Brain microvascular endothelial cell (primary cell): ENCODE measurements at places on chromosomes 12 and 14.
A peak's percentile ranks its signal among the peaks of the same experiment; 100 is the strongest.

GRCh38 chr12:13976880-13977279, 4.5 kb downstream of the GRIN2B start:
- no peak for DNase-seq

DNA sequence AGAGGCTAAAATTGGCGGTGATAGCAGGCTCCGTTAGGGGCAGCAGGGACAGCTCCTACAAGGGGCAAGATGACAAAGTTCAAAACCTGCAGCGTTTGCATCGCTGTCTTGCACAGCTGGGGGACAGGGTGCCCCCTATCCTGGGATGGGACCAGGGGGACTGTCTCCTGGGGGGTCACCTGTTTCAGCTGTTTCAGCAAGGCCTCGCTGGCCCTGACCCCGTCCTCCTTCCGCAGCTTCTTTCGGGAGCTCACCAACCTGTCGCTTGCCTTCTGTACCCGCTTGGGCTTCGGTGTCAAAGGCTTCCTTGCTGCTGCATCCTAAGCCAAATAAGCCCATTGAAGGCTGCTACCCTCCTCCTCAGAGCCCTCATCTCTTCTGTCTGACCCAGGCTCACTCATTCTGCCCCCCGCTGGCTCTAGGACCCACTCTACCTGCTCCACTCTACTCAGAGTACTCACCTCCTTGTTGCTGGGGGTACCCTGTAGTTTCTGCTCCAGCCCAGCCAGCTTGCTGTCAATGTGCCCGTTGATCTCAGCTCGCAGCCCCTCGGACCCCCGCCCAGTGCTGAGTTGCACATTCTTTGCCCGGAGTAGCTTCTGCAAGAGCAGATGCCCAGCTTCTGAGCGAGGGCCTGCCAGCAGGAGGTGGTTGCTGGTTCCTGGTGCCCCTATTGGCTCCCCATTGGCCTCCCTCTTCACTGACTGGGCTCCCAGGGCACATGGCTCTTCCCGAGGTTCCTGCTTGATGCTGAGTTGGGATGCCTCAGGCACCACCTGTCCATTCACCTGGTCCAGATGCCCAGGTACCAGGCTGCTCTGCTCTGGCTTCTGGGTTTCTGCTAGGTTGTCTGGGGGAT, 12.4 kb upstream of the PRKAG1 start:
- DNase-seq = no peak

GRCh38 chr12:29030006-29030405, 119.1 kb upstream of the FAR2 start:
- no peak for DNase-seq

- DNase-seq = no peak
Measured at GRCh38 chr12:117118838-117119591, 19.8 kb upstream of the TESC start.

DNA sequence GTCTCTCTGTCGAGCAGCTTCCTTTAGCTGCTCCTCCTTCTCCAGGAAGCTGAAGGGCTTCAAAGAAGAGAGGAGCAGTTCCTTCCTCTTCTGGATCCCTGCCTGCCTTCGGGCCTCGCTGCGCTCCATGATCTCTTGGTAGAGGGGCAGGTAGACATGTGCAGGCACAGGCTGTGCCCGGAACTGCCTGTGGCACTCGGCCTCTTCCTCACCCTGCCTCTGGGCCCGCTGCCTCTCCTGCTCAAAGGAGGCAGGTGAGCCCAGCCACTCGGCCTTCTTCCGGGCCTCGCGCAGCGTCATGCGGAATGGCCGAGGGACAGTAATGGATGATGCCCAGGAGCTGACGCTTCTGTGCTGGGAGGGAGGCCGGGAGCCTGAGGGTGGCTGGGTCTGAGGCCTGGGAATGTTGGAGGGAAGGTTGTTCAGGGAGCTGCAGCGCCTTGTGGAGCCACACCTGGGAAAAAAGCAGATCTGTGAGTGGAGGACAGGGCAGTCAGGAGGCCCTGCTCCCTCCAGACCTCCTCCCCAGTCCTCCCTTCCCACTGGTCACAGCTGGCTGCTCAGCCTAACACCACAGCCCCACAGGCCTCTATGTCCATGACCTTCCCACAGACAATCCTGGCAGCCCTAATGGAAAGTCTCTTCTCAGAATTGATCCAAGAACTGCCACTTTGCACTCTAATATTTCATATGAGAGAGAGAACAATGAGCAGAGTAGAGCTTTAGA, 5.3 kb downstream of the FAM161B start:
- no peak for DNase-seq

GRCh38 chr12:23771240-23771949, 178.1 kb downstream of the SOX5 start:
- no peak for DNase-seq

GRCh38 chr12:9662488-9662887, 7.0 kb upstream of the CLEC2D start:
- DNase-seq = no peak

GRCh38 chr12:121514184-121514742, 66.6 kb downstream of the KDM2B start:
- no peak for DNase-seq

DNA sequence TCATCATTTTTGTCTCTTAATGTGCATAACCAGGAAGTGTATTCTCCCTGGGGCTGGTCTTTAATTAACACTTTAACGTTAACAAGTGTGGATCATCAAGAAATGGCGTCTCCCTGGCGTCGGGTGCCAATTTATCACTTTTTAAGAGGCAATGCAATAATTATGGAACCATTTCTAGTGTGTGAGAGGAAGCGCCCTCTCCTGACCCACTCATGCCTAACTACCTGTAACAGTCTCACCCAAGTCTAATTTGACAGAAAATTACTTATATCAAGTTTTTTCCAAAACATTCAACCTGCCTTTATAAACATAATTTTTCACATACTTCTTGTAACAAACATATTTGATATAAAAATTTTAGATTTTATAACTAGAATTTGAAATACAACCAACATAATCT, 905.3 kb upstream of the MDGA2 start:
- no peak for DNase-seq

DNA sequence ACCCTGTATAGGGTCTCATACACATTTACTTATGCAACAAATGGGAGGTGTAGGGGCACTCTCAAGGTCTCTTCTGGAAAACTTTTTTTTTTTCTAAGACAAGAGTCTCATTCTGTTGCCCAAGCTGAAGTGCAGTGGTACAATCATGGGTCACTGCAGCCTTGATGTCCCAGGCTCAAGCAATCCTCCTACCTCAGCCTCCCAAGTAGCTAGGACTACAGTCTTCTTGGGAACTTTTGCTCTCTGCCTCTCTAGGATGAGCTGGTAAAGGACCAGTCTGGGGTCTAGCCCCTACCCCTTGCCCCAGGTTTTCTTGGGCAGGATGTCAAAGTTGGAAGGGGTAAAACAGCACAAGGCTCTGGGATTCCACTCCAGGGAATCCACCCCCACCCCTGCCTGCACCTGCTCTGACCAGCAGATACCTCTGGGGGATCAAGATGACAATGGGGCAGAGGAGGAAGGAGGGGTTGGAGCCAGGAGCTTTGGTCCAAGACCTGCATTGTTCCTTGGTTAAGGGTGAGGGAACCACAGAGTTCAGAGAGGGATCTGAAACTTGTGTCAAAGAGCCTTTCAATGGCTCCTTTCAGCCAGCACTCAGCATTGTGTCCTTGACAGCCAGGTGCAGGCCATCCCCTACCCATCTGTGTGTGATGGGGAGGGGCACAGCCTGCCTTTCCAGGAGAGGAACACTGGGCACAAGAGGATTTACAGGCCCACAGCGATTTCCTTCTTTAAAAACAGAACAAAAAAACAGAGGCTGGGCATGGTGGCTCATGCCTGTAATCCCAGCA, 12.2 kb downstream of the CTDSP2 start:
- no peak for DNase-seq

GRCh38 chr14:26775765-26776563, 178.1 kb upstream of the NOVA1 start:
- no peak for DNase-seq

- no peak for DNase-seq
Measured at GRCh38 chr14:72418806-72419205, 475.1 kb downstream of the DPF3 start.

- no peak for DNase-seq
Measured at GRCh38 chr12:60977966-60978365, 1282.2 kb upstream of the USP15 start.

- DNase-seq = peak; percentile 64
Measured at GRCh38 chr12:69570545-69571399, 14.5 kb upstream of the CCT2 start.

- no peak for DNase-seq
Measured at GRCh38 chr12:27464220-27464554, 17.7 kb downstream of the SMCO2 start.

DNA sequence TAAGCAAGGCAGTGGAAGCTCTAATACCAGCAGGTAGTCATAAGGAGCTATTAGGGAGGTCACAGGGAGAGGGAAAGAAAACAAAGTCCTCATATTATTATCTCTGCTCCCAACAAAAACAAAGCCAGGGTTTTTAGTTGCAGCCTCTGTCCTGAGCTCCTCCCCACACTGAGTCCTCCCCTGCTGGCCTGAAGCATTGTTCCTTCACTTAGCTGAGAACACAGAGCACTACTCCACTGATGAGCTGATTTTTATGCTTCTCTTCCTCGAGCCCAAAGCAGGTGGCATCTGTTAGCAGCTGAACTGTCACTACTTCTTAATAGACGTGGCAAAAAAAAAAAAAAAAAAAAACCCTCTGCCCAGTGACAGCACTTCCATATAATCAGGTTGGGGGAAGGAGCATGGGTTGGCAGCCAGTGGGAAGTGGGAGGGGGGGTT, 10.5 kb upstream of the STAC3 start:
- no peak for DNase-seq

DNA sequence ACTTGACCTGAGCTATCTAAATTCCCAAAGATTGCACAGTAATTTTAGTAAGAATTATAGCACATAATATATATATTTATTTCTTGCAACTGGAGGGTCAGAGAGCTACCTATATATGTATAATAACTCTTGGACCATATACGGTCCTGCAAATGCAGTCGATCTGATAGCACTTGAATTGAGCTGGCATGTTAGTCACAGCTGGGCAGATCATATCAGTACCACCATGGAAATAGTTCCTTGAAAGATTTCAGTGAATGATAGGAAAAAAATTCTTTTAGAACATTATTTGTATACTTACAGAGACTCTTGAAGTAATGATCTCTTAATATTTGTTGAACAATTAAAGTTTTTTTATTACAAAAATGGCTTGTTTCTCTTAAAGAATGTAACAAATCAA, 94.5 kb upstream of the MON2 start:
- no peak for DNase-seq

- DNase-seq = peak; percentile 9
Measured at GRCh38 chr12:47017901-47018475, 61.4 kb upstream of the PCED1B start.

DNA sequence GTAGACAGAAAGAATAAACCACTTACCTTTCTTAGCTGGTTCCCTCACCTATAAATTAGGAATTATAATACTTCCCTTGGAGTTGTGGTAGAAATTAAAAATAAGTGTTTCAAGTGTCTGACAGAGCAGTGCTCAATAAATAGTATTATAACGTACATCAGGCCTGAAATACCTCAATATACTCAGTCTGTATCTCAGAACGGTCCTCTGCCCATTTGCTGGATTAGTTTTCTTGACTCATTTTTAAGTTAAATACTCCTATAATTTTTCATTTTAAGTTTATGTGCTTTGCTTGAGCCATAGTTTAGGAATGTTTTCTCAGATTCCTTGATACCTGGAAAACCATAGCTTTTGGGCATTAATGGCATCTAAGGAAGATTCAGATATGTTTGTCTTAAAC, 22.4 kb downstream of the ARHGAP5 start:
- DNase-seq = no peak

DNA sequence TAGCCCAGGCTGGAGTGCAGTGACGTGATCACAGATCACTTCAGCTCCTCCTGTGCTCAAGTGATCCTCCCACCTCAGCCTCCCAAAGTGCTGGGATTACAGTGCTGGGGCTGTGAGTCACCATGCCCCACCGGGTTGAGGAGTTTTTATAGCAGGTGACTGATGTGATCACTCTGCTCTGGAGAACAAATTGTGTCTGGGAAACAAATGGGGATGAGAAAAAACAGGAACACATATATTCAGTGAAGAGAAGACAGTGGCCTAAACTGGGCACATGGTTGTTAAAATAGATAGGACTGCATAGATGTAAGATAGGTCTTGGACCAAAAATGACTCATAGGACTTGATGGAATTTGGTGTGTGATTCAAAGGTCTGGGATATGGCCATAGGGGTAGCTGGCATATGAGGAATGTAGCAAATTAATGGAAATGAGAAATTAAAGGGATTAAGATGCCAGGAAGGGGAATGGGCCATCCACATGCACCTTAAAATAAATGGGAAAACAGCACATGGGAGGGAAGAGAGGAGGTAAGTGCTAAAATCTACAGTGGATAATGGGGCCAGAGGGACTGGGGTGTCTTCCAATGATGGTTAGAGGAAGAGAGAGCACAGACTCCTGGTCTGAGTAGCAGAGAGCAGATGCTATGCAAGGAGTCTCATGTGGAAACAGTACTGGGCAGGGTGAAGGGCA, 11.2 kb downstream of the BCAT1 start:
- peak; percentile 41 for DNase-seq

DNA sequence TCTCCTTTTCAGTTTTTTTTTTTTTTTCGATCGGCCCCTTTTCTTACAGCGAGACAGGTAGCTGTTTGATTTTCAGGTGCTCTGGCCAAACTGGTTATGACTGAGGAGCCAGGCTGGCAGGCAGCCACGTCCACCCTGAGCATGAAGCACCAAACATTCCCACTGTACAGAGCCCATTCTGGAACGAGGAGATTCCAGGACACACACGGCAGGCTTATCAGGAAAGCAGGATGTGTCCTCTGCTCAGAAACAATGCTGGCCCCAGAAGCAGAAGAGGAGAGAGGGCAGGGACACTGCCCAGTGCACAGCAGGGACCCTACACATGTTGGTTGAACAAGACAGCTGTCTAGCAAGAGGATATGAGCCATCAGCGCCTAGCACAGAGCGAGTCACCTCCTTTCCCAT, 3.7 kb upstream of the KRT2 start:
- no peak for DNase-seq

DNA sequence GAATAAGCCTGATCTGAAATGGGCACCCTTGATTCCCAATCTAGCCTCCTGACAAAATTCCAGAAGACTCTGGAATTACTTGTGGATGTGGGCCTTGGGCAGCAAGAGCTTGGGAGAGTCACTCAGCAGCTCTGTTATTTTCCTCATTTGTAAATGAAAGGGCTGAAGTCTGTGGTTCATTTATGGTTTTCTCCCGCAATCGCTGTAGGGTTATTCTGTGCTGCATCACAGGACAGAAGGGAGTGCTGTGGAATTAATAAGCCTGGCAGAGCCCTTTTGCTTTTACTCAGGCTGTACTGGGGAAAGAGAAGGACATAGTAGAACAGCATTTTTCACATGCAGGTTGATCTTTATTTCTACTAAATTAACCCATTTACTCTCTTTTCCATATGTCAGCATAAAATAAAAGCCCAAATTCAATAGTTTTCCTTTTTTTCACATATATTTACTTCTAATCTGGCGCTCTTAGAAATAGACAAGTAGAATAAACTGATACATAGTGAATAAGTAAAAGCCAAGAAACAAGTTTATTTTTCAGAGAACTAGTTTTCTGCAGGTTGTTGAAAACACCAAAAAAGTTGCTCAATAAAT, 49.2 kb downstream of the DUSP16 start:
- DNase-seq = no peak

GRCh38 chr12:29792853-29793252, 9.1 kb upstream of the TMTC1 start:
- no peak for DNase-seq

GRCh38 chr12:130116791-130117190, 45.5 kb upstream of the FZD10 start:
- no peak for DNase-seq

- peak; percentile 47 for DNase-seq
Measured at GRCh38 chr12:11658791-11659190, 9.3 kb downstream of the ETV6 start.
